Glomerular endothelial cell (primary cell): ENCODE measurements at places on chromosomes 5 and 9. TPM values are rescaled to one million over a fixed set of nuclear protein-coding genes. Genes with fewer than 3 reads are reported as not detected.

The PAEP gene
- total RNA-seq, result not detected in 2 replicates

- no peak for DNase-seq
These were observed 64.1 kb upstream of the SPOCK1 start for GRCh38 chr5:137563301-137563645.

The SLCO6A1 gene
- total RNA-seq, result not detected in 2 replicates

DNA sequence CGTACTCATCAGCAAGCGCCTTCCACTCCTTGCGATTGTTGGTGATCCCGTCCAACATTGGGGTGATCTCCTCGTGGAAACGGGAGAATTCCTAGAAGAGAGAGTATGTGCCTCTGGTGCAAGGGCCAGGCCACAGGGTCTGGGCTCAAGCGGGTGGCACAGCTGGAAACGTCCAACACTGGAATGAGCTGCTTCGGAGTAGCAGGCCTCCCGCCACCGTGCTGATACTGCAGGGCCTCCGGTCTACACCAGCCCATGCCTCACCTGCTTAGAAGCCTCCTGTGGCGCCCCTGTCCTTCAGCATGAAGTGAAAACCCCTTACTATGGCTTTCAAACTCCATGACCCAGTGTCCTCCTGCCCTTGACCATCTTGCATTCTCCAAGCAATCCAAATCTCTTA lies 81.4 kb downstream of the PDE6A start:
- DNase-seq, result no peak

DNA sequence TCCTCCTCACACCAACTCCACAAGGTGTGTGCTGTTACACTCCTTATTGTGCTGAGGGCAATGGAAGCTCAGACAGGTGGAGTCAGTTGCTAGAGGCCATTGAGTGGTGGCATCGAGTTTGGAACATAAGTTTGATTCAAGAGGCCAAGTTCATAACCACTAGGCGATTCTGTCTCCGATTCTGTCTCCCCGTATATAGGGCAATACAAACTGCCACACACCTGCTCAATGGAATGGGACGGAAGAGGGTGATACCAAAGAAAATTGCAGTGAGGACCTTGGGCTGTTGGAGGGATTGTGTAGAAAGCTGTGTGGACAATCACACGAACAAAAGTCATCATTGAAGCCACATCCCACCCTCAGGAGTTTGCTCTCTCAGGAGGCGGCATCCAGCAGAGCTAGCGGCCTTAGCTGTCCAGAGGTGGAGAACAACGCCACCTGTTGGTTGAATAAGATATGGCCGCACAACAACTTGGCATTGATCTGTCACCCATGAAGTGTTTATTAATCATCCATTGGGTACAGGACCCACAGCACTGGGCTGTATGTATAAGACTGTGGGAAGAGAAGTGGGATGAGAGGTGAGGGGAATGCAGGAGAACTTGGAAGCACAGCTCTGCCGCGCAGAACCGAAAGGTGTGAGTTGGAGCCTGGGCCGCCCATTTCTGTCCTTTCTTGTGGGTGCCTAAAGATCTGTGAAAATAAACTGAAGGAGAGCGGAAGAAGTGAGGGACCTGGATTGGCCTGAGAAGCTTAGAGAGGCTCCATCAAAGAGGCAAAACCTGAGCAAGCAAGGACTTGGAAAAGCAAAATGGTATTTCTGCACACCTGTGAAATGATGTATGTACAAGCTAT lies 16.1 kb upstream of the NEUROG1 start:
- peak; percentile 50 for DNase-seq

The FAM169A gene
- total RNA-seq, result 0.99 and 1.3 TPM in 2 replicates

GRCh38 chr5:51806677-51807076 lies 423.4 kb downstream of the ISL1 start:
- DNase-seq, result no peak

GRCh38 chr5:95760273-95761191 lies 29.4 kb downstream of the RHOBTB3 start:
- peak; percentile 64 for DNase-seq

GRCh38 chr5:14676320-14676719 lies 11.8 kb downstream of the OTULIN start:
- no peak for DNase-seq

The P4HA2 gene
- 109 and 151 TPM in 2 replicates for total RNA-seq

The CD180 gene
- not detected in 2 replicates for total RNA-seq

- DNase-seq, result no peak
These were observed 66.4 kb downstream of the PRRT1B start for GRCh38 chr9:131611586-131612315.

DNA sequence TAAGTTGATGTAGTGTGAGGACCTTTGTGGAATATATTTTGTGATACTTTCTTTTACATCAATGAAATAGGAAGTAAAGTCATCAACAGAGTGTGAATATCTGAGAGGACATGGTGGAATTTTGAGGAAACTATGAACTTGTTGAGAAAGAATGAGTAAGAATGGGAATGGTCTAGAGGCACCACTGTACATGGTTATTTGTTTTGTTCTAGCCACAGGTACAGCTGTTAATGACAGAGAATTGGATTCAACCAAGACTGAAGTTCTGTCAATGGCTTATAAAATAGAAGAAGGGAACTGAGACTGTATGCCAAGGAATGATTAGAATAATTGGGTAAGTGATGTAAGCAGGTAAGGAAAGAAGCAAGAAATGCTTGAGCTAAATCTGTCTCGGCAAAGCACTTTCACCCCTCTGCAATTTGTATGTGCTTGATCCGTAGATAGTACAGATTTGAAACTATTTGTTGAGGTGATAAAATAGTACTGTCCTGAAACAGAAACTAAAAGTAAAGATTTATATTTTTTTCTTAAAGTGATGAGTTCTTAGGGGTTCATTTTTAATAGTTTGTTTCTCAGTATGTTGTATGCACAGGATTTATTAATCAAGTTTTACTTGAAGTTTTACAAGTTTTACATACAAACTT lies 468.8 kb upstream of the SMC2 start:
- no peak for DNase-seq

- DNase-seq, result no peak
These were observed 10.2 kb downstream of the BTNL8 start for GRCh38 chr5:180908998-180909731.

GRCh38 chr9:136355616-136356557 lies 7.7 kb downstream of the DNLZ start:
- no peak for DNase-seq

DNA sequence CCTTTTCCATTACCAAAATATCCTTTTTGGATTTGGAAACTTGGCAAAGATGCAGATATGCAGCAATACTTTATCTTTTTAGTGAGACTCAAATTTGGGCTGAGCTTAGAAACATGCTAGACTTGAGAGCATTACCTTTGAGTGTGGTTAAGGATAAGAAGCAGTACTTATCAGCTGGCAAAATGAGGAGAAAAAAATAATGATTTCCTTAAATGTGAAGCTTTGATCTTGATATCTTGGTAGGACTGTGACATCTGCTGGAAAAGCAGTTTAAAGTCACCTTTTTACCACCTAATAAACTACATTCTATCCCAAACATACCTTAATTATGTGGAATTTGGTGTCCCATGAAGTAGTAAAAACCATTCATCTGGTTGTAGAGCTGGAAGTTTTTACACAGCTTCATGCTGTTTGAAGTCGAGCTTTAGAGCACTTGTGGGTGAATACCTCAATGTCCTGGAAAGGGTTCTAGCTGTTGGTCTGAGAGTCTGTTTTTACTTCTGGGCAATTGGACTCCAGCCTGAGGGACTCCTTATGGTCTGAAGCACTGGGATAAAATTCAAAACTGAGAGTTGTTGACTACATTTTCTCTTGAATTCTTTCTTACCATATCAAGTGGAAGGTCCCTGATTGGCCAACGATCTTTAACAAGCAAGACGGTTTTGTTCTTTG lies 53.4 kb downstream of the LRRC70 start:
- DNase-seq, result no peak

DNA sequence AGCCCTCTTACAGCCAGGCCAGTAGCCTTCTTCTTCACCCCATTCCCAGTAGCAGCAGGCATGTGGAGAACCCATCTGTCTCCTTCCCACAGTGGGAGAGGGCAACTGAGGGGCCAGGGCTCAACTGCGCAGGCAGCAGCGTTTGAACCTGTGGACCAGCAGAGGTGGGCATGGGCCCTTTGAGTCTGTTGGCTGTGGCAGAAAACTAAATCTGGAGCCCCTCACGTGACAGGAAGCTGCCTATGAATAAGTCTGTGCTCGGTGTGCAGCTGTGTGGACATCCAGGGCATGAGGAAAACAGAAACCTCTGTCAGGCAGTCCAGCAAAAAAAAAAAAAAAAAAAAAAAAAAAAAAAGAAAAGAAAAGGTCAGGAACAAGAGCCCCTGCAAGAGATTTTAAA lies 189.2 kb upstream of the NR3C1 start:
- no peak for DNase-seq

GRCh38 chr5:114430532-114430931 lies 68.7 kb downstream of the KCNN2 start:
- no peak for DNase-seq

The WNK2 gene
- 0.06 TPM in 1 of 2 replicates, not detected in the other for total RNA-seq

DNA sequence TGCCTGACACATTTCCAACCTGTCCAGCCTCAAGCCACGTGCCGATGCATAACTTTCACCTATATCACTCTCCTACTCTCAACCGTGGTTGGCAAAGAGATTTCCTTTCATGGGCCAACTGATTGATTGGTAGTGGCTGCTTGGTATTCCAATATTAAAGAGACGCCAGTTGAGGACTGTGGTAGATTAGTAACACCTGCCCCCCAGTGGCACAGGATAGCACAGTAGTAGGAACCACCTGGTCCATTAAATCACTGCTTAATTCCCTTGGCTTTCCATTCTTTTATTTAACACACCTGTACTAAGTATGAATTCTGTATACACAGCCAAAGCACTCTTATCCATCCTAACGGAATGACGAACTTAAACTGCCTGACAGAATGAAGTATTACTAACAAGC lies 19.1 kb upstream of the FOXB2 start:
- DNase-seq, result no peak

GRCh38 chr5:179301796-179302195 lies 43.5 kb downstream of the ADAMTS2 start:
- DNase-seq, result no peak

The NTRK2 gene
- 0.35 and 0.97 TPM in 2 replicates for total RNA-seq

DNA sequence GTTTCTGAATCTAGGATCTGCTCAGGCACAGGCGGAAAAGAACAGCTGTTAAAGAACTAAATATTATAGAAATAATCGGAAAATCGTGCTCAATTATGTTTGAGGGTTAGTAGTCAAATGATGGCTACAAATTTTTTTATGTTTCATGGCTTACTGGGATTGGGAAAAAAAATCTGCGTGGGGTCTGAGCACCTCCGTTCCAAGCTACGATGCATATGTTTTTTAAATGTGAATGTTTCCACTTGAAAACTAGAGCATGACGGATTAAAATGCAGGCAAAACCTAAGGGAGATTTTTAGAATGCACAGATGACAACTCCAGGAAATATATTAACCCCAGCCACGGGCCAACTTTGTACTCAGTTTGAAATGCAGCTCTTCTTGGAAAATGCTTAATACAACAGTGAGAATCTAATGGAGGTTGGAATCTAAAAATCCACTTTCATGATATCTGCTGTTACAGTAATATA lies 5.3 kb downstream of the OTP start:
- no peak for DNase-seq

The NUTM2G gene
- total RNA-seq, result not detected in 2 replicates

GRCh38 chr9:98887918-98888510 lies 55.7 kb upstream of the COL15A1 start:
- no peak for DNase-seq

The PCDHB5 gene
- total RNA-seq, result 2.5 and 4.1 TPM in 2 replicates

The CNTNAP3 gene
- 10.9 and 23.2 TPM in 2 replicates for total RNA-seq

The SLC2A6 gene
- 70.5 and 73.8 TPM in 2 replicates for total RNA-seq

- DNase-seq, result no peak
These were observed 131.3 kb upstream of the DAP start for GRCh38 chr5:10892147-10892910.

GRCh38 chr9:95126739-95127138 lies 190.8 kb downstream of the FANCC start:
- DNase-seq, result no peak

GRCh38 chr5:115840873-115841272 lies 492 bp downstream of the ATG12 start:
- DNase-seq, result no peak

The MED22 gene
- 21.9 and 27.5 TPM in 2 replicates for total RNA-seq

DNA sequence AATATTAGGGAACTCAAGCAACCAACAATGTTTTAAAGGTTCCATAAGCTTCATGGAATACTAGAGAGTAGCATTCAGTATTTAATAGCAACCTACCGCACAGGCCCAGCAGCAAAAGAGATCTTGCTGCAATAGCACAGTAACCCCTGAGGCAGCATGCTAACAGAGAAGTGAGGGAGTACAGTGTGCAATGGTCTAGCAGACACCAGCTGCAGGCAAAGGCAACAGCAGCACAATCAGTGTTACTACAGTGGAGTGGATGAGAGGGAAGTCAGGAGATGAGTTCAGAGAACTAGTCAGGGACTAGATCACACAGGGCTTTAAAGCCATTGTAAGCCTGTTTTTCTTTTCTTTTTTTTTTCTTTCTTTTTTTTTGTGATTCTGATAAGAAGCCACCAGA lies 2.8 kb downstream of the TICAM2 start:
- DNase-seq, result no peak

DNA sequence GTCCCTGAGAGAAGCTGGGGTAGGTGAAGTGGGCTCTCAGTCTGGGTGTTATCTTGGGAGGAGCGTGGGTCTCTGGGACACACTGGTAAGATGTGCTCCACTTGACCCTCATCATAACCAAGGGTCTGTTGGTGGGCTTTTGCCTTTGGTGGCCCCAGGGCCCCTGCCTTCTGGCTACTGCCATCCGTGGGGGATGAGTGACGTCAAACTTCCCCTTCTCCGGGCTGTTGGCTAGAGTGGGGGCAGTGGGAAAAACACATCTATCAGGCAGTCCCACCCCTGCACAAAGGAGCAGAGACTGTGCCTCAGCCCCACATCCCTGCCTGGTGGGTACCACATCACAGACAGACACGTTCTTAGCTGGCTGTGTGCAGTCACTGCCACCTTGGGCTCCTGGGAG lies 35.1 kb downstream of the GADD45G start:
- DNase-seq, result no peak

GRCh38 chr9:2286825-2287455 lies 271.8 kb downstream of the SMARCA2 start:
- no peak for DNase-seq

- no peak for DNase-seq
These were observed 35.6 kb downstream of the TRIO start for GRCh38 chr5:14178671-14179211.

GRCh38 chr9:87392086-87392485 lies 105.6 kb upstream of the DAPK1 start:
- DNase-seq, result no peak

DNA sequence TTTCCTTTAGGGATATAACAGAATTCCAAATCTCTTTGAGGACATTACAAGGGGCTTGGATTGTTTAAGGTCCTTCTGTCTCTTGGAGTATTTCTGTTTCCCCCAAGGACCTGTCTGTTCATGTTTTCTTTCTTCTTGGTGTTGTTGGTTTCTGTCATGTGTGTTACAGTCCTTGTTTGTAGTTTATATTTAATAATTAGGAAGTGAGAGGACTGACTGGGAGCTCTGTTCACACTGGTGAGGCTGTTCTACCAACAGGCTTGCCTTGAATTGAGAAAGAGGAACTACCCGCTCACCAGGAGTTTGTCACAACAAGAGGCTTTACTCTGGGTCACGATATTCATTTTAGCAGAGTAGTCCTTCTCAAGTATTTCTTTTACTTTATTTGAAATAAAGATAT lies 119.2 kb upstream of the SV2C start:
- DNase-seq, result no peak
